ENCODE measurements at places on chromosomes 13 and 19.

- no peak for DNase-seq
These were observed 836.2 kb downstream of the DACH1 start for GRCh38 chr13:71030784-71031183.

DNA sequence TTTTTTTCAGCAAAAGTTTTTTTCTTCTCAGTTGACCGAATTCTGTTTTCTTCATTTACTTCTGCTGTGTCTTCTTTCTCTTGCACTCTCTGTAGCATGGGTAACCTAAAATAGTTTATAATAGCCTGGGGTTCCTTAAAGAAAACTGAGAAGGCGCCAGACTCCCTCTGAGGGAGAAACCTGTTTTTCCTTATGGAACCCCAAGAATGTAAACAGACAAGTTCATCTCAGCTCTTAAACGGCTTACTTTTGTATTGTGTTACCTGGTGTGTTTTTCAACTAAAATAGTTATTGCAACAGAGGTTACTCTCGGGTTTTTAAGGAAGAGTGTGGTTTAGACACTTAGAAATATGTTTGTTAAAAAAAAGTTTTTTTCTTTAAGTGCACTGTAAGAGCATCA lies 23.8 kb upstream of the TM9SF2 start:
- DNase-seq = no peak

- peak; percentile 17 for DNase-seq
These were observed 27.5 kb downstream of the VRK3 start for GRCh38 chr19:49997709-49998108.

DNA sequence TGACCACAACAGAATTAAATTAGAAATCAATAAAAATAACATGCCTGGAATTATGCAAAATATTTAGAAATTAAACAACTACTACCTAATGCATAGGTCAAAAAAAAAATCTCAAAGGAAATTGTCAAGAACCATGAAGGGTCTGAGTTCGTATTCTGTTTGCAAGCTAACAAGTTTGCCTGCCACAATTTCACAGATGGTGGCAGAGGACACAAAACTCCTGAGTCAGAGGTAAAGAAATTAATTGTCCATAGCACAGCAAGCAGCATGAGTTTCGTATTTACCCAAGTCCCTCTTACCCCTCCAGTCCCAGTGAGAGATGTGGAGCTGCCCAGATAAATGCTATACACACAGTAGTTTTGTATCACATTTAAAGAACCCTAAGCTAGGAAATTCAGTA lies 675.9 kb downstream of the UQCRFS1 start:
- no peak for DNase-seq

DNA sequence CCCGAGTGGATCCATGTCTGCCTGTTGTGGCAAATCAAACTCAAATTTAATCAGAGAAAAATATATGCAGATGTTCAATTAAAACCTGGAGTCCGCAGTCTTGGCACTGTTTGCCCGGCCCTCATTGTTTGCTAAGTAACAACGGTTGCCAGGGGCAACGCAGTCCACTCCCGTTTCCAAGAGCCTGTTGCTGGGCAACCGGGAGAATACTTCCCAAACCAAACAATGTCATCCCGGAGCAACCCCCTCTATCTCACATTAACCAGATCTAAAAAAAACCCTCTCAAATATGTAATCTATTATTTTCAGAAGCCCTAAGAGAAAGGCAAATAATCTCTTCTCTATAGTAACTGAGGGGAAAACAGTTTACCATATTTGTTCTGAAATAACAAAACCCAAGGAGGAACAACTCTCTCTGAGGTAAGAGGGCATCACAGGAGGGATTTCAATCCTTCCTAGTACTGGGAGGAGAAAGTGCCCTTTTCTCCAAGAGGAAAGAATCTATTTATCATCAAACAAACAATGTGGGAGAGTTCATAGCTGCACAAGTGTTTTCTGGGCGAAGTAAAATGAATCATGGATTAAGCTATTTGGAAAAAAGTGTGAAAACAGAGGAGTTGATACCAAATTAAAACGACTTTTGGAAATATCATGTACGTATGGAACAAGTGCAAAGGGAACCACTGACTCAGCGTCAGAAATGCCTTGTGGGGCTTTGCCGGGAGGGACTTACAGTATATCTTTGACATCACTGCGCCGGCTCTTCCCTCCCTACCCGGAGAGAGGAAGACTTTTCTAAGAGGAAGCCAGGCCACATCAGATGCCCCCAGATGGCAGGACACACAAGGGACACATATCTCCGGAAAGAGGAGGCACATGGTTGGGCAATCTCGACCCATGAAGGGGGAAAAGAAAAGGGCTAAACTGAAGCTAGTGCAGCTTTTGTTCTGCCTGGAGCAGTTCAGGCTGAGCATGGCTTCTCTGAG lies 43.3 kb downstream of the RFX2 start:
- DNase-seq = peak; percentile 95

DNA sequence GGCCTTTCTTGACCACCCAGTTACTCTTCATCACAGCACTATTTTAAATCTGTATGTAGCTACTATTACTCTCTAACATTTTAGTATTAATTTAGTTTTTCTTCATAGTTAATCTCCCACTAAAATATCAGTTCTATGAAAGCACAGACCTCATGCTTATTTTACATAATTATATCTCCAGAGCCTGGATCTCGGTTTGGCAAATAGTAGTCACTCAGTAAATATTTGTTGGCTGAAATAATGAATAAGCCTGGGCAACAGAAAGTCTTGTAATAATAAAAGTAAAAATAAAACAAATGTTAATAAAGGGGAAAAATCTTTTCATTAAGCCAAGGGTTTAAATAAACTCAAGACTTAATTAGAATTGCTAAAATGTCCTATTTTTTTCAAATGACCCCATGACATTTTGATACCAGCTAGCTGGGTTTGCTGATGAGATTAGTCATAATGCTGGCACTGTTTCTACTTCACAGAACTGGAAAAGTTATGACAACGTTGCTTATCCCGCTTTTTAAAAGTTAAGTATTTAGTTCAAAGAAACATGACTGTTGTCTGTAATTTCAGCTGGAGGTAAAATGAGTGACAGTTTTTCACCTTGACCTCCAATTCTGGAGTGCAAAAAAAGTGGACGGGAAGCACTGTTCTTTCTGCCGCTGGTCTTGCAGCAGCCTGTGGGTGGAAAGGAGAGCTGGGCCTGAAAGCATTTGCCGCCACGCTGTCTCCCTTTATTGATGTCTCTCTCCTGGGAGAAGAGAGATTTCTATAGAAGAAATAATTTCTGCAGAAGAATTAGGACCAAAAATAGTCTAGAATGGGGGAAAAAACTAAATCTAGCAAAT lies 85.2 kb upstream of the SPATA13 start:
- no peak for DNase-seq

- DNase-seq = no peak
These were observed 21.0 kb upstream of the FBL start for GRCh38 chr19:39867133-39867532.

DNA sequence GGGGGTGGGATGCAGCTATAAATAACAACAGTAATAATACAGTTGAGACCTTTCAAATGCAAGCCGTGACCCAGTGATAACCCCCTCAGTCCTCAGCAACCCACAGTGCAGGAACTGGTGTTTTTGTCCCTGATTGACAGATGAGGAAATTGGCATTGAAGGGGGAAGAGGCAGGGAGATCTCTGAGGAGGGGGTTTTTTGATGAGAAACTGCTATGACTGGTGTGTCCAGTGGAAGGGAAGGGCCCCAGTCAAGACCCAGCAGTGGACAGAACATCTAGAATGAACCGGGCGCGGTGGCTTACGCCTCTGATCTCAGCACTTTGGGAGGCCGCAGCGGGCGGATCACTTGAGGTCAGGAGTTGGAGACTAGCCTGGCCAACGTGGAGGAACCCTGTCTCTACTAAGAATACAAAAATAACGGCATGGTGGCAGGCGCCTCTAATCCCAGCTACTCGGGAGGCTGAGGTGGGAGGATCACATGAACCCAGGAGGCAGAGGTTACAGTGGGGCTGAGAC lies 1.9 kb downstream of the MAP1S start:
- no peak for DNase-seq

GRCh38 chr19:6693681-6694080 lies 23.7 kb upstream of the TNFSF14 start:
- DNase-seq = no peak

- DNase-seq = no peak
These were observed 8.0 kb upstream of the AMER2 start for GRCh38 chr13:25179832-25180774.

GRCh38 chr13:94515374-94515773 lies 35.9 kb upstream of the DCT start:
- DNase-seq = no peak

- peak; percentile 87 for DNase-seq
These were observed 22.6 kb downstream of the FBXL12 start for GRCh38 chr19:9796113-9796773.

DNA sequence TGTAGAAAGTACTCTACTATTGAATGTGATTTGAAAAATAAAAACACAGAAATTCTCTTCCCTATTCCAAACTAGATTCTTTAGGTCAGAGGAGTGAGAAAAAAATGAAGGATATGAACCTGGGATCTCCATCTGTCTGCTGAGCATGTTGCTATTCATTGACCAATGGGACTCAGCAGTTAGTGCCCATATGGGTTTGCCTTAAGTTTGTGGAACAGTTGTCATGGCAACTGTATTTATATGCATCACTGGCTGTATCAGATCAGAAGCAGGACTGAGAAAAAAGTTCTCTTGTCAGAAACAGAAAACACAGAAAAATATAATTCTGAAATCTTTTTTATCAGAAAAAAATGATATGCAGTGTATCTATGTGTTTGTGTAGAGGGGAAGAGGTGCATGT lies 73.3 kb upstream of the ATXN8OS start:
- DNase-seq = no peak

DNA sequence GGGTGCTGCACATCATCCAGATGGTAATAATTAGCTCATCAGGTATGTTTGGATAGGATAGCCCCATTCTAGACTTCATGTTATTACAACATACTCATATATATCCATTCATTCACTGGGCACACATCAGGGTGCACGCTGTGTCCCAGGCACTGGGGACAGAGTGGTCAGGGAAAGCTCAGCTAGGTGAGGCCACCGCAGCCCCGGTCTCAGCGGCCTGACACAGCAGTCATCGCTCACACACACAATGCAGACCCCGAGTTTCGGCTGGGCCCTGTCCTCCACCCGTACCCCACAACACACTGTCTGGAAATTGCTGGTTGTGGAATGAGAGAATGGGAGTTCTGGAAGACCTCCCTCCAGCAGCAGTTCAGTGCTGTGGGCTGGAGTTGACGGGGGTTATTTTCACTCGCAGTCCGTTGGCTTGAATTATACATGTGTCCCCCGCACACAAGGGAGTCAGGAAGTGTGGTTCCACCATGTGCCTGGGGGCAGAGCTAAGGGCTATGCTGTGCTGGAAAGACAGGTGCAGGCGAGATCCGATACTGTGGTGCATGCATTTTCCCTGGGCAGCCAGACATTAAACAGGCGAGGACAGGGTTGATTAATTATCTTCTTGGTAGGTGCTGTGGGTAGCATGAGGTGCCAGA lies 257.6 kb downstream of the TEX29 start:
- no peak for DNase-seq

DNA sequence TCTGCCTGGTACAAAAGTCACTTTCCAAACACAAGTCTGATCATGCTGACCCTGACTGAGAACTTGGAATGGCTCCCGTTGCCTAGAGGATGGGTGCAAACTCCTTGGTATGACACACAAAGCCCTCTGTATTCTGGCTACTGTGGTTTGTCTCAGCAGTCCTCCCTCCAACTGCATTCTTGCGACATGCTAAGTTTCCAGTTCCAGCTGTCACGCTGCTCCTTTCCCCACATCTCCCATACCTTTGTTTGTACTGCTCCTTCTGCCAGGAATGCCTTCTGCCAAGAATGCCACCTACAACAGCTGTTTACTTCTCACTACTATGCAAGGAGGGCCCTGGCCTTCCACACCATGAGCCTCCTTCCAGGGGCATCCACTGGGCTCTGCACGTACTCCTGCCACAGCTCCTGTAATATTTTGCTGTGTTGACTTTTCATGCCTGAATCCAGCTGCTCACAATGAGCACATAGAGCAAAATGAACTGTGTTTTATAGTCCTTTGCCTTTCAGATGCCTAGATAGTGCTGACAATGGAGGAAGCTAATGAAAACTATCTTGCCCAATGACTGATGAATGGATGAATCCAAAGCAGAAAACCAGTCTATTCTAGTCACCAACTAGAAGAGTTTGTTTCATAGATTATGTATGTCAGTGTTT lies 543.7 kb downstream of the EFNB2 start:
- DNase-seq = peak; percentile 82

DNA sequence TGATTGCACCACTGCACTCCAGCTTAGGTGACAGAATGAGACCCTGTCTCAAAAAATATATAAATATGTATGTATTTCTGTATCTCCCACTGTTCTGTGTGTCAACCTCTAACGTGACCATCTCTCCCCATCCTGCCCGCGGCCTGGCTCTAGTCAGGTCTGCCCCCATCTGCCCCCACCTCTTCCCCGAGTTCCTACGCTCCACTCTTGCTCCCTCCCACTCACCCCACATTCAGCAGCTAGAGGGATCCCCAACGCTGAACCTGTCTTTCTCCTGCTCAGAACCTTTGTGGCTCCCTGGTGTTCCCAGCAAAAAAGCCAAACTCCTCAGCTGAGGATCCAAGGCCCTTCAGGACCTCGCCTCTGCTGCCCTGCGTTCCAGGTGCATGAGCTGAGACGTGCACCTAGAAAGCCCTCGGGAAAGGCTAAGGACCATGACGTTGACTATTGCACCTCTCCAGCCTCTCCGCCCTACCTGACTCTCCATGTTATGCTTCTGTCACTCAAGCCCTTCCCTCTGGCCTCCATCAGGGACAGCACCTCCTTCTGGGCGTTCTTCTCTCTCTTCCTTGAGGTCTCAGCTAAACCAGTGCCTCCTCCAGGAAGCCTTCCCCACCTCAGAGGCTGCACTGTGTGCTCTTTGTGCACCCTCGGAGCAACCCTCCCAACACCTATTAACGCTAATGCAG lies 18.1 kb downstream of the AKT2 start:
- no peak for DNase-seq

GRCh38 chr19:48646722-48647216 lies 782 bp upstream of the CA11 start:
- no peak for DNase-seq

DNA sequence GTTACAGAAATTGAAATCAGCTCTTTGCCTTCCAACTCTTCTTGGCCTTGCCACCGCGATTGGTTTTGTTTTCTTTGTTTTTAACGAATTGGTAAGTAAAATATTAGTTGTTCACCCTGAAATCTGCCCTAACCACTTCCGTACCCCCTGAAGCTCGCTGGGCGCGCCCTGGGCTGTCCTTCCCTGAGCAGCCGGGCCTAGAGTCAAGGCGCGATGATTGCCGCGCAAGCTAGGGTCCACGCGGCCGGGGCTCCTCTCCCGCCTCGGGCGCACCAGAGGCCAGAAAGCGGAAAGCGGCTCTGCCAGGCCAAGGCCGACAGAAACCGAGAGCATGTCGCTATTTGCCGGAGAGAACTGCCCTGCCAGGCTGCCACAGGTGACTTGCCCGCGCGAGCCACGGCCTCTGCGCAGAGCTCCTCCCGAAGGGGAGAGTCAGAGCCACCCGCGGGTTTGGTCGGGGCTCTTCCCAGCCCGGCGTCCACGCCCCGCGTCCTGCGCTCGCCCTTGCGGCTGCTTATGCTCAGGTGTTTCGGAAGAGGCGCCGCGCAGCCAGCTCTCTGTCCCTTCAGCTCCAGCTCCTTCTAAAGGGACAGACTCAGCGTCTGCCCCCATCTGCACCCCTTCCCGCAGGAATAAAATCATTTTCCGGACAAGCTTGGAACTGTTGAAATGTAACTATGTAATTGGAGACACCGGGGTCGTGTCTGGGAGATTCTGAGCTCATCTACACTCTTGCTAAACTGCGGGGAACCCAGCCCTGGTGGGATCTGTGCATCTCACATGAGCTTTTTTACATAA lies 6.6 kb upstream of the CDX2 start:
- no peak for DNase-seq

GRCh38 chr13:27151798-27152599 lies 19.6 kb downstream of the USP12 start:
- no peak for DNase-seq

All from fibroblast of skin of scalp (primary cell).